ENCODE measurements at places on chromosomes 5 and 9.

GRCh38 chr9:33230756-33231622, 9.0 kb upstream of the SPINK4 start:
- DNase-seq: no peak

DNA sequence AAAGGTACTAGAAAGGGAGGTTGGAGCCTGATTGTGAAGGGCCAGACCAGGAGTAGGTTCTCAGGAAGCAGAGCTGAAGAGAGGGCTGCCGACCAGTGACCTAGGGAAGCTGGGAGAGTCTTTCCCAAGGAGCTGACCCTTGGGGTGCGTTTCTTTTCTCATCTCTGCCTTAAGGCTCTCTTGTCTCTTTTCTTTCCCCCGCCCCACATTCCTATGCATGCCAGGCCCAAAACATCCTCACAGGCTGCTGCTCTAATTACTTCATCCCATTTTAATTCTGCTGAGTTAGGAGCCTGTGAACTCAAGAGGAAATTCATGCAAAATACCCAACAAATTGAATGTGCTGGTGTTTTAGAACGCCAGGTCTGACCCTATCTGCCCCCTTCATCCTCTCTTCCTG, 46.9 kb upstream of the HSPA9 start:
- DNase-seq: no peak

- DNase-seq: no peak
These were observed 660.3 kb downstream of the ISL1 start for GRCh38 chr5:52043543-52043942.

DNA sequence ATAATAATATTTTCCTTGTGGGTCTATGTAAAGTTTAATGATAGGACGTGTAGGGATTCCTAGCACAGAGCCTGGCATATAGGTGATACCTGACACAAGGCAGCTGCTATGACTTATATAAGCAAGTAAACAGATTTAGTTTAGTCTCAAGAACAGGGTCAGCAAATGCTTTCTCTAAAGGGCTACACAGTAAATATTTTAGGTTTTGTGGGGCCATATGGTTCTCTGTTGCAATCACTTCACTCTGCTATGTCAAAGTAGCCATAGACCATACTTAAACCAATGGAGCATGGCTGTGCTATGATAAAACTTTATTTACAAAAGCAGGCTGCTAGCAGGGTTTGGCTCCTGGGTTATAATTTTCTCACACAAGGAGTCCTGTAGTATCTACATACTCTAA, 204.8 kb upstream of the KLF4 start:
- no peak for DNase-seq

DNA sequence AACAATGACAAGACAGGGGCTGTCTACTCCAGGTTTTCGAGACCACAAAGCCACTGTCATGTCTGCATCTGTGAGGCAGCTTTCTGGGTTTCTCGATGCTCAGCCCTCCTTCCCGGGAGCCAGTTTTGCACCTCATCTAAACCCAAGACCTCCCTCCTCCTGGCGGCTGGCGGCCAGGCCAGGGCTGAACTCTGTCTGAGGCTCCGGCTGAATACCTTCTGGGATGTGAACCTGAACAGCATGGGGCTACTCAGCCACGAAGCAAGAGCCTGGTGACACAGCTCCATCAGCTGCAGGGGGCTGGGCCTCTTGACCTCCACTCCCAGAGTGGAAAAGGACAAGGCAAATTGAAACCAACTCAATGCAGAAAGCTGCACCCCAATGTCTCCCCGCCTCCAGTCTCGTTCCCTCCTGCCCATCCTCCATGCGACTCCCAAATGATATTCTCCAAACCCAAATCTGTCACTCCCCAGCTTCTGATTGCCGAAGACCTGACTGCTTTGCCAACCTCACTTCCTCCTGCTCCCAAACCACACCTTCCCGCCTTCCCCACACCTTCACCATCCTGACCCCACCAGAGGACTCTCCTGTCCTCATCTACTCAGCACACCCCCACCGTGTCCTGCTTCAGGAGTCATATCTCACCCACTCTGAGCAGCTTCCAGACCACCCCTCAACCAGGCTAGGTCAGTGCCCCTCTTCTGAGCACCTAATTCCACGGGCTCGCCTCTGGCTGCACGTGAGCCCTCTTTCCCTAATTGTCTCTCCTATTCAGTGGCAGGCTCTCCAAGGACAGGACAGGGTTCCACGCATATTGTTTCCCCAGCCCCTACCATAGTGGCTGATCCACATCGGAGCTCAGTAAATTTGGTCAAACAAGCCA, 4.5 kb downstream of the ANKS6 start:
- DNase-seq: no peak

DNA sequence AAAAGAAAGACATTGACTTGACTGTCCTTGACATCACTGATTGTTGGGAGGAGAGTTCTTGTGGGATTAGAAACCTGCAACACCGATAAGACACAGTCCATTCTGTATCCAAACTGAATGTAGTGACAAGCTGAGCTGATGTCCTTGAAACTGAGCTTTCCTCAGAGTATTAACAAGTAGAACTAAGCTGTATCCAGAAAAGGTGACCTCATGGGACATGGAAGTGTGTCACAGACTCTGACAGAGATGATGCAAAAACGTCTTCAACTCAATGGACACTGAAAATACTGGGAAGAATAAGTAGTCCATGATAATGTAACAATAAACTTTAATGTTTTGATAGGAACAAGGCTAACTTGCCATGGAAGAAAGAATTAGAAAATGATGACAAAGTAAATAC, 690.1 kb downstream of the CDH18 start:
- no peak for DNase-seq

- no peak for DNase-seq
These were observed 188.4 kb upstream of the NR4A3 start for GRCh38 chr9:99633265-99633664.

DNA sequence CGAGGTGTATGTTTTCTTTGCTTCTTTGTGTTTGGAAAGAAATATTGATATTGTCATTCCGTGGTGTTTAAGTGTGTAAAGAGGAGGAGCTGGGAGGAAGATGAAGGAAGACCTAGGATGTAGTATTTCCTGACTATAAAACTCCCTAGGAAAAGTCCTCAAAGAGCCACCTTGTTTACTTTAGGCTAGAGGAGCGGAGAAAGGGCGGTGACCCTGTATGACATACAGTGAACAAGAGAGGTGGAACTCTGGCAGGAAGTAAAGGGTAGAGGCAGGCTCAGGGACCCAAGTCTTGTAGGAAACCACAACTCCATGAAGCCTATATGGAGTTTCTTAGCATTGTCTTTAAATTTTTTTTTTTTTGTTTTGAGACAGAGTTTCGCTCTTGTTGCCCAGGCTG, 303.9 kb downstream of the DOCK8 start:
- no peak for DNase-seq

DNA sequence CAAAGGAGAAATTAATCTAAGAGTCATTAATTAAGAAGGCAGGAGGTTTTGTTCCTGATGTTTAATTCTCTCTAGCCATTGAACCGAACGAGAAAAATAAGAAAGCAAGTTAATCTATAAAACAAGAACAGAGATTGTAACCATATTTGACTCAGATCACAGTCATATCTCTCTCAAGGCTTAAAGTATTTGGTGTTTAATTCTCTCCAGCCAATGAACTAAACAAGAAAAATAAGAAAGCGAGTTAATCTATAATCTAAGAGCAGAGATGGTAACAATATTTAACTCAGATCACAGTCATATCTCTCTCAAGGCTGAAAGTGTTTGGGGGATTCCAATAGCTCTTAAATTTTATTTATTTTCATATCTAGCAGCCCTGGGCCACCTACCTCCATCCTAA, 74.4 kb upstream of the SHISAL2B start:
- no peak for DNase-seq

DNA sequence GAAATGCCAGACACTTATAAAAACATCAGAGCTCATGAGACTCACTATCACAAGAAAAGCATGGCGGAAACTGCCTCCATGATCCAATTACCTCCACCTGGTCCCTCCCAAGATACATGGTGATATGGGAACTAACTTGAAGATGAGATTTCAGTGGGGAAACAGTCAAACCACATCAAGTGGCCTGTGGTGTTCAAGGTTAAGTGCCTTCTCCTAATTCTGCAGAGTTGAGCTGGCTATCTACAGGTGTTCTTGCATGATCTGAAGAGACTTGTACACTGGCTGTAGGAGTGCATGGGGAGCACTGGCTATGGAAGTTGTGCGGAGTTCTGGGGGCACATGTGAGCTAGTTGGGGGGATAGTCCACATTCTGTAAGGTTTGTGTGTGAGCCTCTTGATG, 34.0 kb upstream of the CKS2 start:
- no peak for DNase-seq

DNA sequence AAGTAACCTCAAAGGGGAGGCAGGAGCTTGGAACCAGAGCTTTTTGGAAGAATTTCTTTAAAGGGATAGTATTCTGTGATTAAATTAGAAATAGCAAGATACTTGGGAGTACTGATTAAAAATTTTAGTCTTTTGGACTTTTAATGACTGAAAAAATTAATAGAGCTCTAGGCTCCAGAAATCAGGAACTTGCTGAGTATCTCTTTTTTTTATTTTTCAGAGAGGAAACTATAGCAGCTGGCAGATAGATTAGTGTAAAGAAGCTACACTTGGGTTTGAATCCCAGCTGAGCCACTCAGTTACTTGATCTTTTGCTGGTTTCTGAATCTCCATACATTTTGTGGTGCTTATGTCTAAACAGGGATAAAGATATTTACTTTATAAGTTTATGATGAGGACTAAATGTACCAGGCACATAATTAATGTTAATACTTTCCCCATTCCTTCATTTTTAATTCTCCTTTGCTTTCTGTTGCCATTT, 94.2 kb upstream of the TNC start:
- no peak for DNase-seq

GRCh38 chr9:123401879-123402513, 46.0 kb downstream of the CRB2 start:
- no peak for DNase-seq

GRCh38 chr9:4865681-4866080, 72.9 kb downstream of the RCL1 start:
- DNase-seq: no peak

DNA sequence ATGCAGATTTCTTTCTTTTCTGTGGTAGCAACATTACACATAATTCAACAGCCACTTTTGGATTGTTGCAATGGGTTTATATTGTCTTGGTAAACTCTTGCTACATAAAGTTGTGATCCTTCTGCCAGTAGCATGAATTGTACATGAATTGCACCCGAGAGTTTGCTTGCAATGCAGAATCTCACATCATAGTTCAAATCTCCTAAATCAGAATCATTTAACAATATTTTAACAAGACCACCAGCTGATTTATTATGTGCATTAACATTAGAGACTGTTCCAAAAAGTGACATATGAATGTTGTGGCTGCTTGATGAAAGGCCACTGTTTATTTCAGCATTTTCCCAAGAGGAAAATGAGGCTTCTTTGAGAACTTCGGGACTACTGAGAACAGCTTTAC, 1491.8 kb upstream of the NUDT12 start:
- no peak for DNase-seq

GRCh38 chr9:551986-552929, 289.2 kb upstream of the DMRT1 start:
- no peak for DNase-seq

DNA sequence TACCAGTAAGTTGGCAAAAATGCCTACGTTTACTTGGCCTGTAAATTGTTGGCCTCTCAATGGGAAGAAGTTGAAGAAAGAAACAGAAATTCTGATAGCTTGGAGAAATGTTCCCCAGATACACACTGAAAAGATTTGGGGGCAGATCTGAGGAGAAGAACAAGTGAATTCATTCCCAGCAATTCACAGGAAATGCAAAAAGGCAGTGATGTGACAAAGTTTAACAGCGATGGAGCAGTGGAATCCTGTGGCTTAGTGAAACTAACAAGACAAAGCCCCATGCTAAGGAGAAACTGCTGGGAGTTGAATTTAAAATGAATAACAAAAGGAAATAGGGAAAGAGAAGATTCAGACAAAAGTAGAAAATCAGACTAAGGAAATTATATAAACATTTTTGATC, 213.2 kb upstream of the EDIL3 start:
- DNase-seq: no peak

- DNase-seq: no peak
These were observed 138.7 kb downstream of the UGCG start for GRCh38 chr9:112035166-112035826.

DNA sequence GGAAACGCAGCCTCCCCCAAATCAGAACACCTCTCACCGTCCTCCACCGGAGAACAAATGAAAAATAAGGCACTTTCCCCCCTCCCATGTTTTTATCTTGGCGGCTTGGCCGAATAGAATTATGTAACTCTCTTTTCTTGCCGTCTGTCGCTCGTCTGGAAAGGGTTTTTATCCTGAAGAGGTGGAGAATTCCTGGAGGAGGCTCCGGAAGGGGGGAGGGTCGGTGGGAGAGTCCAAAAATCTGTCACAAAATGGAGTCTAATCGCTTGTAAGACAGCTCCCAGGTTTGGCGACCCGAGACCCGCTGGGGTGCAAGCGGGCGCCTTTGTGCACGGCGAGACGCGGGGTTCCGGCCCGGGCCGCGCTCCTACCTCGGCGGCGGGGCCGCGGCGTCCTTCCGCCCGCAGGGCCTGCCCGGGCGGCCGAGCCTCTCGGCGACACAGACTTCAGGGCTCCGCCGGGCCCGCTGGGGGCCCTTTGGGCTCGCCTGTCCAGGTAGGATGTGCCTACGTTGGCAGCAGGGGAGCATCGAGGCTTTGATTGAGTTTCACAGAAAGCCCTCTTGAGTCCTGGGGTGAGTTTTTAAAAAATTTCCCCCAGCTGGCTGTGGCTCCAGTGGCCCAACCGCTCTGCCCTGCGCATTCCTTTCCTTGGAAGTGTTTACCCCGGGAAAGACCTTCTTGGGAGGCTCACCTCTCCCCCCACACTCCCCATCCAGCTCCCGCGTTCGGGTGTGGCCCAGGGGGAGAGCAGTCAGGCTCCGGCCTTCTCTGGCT, 5.0 kb downstream of the LMX1B start:
- no peak for DNase-seq

DNA sequence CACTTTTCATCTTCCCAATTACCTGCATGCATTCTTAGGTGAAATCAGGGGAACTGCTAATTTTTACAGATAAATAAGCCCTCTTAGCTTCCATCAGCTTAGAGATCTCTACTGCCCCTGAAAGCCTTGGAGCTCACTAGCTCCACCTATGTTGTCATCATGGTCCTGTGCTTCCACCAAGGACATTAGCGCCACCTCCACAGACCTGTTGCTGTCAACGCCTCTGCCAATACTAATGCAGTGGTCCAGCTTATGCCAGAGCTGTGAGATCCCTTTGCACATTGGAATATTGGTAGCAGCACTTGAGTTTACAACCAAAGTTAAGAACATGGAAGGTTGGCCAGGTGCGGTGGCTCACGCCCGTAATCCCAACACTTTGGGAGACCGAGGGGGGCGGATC, 7.7 kb upstream of the SHISAL2B start:
- no peak for DNase-seq

DNA sequence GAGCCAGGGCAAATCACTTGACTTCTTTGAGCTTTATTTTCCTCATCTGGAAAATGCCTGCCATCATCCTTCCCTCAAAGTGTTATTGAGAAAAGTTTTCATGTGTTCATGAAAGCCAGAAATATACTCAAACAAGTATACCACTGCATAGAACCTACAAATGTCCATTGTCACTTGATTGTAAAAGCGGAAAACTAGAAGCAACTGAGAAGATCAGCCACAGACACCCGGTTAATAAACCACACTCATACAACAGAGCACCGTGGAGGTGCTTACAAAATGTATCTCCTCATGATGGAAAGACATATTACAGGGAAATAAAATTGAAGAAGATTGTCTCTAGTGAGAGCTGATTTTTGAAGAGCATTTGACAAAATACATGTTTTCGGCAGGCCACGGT, 117.2 kb upstream of the MSX2 start:
- no peak for DNase-seq
